ENCODE measurements at places on chromosomes 3 and 15. TPM values are rescaled to one million over a fixed set of nuclear protein-coding genes. Genes with fewer than 3 reads are reported as not detected.

The POMGNT2 gene
- total RNA-seq, result 7.8 TPM

The EFCC1 gene
- 0.24 TPM for total RNA-seq

The GPR149 gene
- not detected for total RNA-seq

The CLRN1 gene
- total RNA-seq, result not detected

The C3orf70 gene
- total RNA-seq, result not detected

The SLC12A8 gene
- total RNA-seq, result 0.48 TPM

The FEZF2 gene
- not detected for total RNA-seq

The CX3CR1 gene
- 0.07 TPM for total RNA-seq

GRCh38 chr15:69751147-69751546 is 298.5 kb downstream of the RPLP1 start:
- DNase-seq, result no peak

DNA sequence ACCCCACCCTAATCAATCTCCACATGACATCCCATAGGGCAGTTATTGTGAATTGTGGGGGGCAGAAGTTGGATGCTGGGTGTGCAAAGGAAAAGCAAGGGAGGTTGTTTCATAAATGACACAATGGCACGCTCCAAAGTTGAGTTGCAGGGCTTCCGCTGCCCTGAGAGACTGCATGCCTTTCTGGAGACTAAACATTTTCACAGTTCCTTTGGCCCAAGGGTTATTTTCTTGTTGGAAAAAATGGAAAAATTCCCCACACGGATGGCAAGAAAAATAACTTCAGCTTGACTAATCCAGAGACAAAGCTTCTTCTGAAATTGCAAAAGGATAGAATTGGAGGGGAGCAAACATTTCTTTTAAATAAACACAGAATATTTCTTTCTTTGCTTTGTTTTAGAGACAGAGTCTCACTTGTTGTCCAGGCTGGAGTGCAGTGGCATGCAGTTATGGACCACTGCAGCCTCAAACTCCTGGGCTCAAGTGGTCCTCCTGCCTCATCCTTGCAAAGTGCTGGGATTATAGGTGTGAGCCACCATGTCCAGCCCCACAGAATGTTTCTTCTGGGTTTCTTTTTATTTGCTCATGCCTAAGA is 19.1 kb upstream of the TPM1 start:
- DNase-seq, result no peak

GRCh38 chr15:26374806-26375205 is 398.1 kb downstream of the GABRB3 start:
- no peak for DNase-seq

- no peak for DNase-seq
Observed at GRCh38 chr3:127454968-127455367, 135.6 kb downstream of the TPRA1 start.

DNA sequence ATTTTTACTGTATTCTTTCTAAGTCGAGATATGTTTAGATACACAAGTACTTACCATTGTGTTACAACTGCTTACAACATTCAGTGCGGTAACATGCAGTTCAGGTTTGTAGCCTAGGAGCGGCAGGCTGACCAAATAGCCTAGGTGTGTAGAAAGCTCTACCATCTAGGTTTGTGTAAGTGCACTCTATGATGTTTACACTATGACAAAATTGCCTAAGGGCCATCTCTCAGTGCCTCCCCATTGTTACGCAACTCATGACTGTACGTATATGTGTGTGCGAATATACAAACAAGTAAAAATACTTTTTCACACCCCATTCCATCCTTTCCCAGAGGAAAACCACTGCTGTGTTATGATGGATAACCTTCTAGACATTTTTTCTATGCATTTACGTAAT is 44.3 kb downstream of the PXYLP1 start:
- DNase-seq, result no peak

GRCh38 chr3:134654031-134654430 is 3.2 kb upstream of the KY start:
- DNase-seq, result no peak

- DNase-seq, result no peak
Observed at GRCh38 chr3:13700889-13701288, 152.0 kb downstream of the FBLN2 start.

DNA sequence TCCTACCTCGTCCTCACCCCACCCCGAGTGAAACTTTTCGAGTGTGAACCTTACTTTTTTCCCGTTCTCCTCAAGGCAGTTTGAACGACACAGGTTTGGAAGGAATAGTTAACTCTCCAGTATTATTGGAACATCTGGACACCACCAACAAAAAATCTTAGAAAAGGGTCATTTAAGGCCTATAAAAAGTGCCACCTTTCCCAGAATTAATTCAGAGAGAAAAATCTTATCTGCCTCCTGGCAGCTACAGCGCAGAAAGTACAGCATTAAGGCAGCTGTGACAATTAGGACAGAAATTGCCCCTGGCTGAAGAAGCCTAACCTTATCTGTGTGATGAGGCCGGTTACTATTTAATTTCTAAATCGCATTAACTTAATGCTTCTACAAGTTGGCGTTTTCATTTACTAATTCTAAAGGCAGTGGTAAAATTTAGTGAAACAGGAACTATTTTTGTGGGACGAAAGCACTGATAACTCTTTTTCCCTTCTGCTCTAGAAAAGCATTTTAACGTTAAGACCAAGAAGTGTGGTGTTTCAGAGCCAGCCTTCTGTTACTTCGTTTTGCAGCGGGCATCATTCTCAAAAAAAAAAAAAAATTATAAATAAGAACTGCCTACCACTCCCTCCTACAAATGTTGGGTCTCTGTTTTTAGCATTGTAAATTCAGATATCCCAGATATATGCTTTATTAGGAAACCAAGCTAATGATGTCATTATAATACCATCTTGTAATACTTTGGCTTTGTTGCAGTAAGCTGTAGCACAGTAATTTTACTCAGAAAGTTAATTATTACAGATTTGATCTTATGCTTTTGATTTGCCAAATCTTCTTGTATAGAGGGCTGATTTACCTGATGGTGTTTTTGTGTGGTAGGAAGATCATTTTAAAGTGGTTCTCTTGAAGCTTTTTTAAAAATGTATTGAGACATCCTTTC is 1.4 kb downstream of the ATP11B start:
- DNase-seq, result no peak

GRCh38 chr15:40470423-40471104 is at the start of gene CHST14:
Gene CHST14 (plus strand): TSS chr15:40470984. CDS start chr15:40471214, 230 bp downstream.
- DNase-seq, result peak; percentile 62

- DNase-seq, result no peak
Observed at GRCh38 chr15:33298631-33299030, 12.1 kb upstream of the RYR3 start.

GRCh38 chr3:119825820-119826219 is 43.9 kb downstream of the NR1I2 start:
- no peak for DNase-seq
